ENCODE measurements at places on chromosomes 4 and X.

DNA sequence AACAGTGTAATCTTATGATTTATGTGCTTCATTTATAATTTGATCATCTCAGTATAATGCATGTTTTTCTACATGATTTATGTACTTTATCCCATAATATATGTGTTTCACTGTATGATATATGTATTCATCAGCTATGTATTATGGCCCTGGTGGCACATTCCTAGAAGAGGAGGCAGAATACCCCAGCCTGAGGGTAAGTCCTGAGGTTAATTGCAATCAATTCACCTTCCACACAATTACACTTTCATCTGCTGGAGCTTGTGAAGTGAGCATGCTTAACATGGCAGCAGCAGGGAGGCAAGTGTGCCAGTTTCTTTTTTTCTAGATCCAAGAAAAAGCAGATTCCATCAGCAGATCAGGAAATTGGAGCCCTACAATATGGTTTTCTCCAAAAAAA lies 81.2 kb downstream of the CXXC4 start:
- DNase-seq = no peak

- no peak for DNase-seq
These were observed 23.0 kb downstream of the SNX25 start for GRCh38 chr4:185232370-185232769.

- DNase-seq = no peak
These were observed 8.1 kb upstream of the TEX13A start for GRCh38 chrX:105228602-105229001.

DNA sequence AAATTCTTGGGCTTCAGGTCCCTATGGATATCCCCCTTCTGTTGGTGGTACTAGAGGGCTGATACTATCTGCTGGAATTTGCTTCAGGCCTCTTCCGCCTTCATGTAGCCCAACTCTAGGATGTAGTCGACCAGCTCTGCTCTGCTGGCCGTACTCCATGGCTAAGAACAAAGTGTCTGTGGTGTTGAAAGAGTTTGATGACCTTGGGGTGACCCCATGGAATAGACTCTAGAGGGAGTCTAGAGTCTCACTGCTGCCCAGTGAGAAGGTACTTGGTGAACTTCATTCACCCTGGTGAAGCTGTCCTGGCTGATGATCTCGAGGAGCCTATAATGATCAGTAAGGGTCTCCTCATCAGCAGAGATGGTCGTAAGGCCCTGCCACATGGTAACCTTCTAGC lies 11.7 kb downstream of the SOWAHB start:
- no peak for DNase-seq

GRCh38 chr4:33989820-33990443 lies 2254.4 kb downstream of the ARAP2 start:
- DNase-seq = no peak

- no peak for DNase-seq
These were observed 84.6 kb downstream of the GPR143 start for GRCh38 chrX:9681011-9681410.

DNA sequence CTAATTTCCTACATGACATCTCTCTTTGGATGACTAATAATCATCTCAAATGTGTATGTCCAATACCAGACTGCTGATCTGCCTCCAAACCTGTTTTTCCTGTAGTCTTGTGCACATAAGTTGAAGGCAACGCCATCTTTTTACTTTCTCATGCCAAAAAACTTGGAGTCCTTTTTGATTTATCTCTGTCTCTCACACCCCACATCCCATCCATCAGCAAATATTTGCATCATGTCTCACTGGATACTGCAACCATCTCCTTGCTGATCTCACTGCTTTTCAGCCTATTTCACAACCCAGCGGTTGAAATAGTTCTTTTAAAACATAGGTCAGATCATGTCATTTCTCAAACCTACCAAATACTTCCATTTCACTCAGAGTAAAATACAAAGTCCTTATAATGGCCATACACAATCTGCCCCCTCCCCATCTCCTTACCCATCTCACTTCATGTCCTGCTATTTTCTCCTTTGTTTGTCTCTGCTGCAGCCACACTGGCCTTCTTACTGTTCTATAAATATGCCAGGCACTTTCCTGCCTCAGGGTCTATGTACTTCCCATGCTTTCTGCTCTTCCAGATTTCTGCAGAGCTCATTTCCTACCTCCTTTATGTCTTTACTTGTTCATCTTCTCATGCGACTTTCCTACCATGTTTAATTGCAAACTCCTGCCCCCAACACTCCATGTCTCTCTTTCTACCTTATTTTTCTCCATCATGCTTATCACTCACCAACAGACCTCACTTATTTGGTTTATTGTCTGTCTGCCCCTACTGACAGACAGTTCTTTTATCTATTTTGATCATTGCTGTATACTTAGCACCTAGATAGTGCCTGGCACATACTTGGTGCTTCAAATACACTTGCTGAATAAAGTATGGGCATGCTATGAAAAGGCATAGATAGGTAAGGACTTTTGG lies 98.8 kb downstream of the ANXA3 start:
- no peak for DNase-seq

DNA sequence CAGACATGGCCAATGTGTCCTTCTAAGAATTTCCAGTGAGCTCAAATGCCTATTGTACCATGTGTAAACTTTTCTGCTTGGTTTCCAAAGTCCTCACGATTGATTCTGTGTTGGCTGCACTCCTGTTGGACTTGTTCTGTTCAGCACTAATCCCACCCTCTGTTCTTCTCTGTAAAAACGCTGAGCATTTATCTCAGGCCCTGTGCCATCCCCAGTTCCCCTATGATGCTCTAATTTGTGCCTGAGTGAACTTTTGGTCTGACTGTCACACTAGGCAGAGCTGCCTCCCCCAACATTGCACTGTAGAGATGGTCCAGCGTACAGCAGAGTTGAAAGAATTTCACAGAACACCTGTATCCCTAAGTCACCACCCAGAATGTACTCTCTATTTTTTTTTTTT lies 76.1 kb upstream of the STS start:
- DNase-seq = no peak

- DNase-seq = no peak
These were observed 12.9 kb downstream of the TMEM184C start for GRCh38 chr4:147629783-147630730.

GRCh38 chrX:150224676-150225075 lies 138.4 kb upstream of the MAMLD1 start:
- DNase-seq = no peak

GRCh38 chrX:6052111-6052745 lies 176.4 kb downstream of the NLGN4X start:
- DNase-seq = no peak

DNA sequence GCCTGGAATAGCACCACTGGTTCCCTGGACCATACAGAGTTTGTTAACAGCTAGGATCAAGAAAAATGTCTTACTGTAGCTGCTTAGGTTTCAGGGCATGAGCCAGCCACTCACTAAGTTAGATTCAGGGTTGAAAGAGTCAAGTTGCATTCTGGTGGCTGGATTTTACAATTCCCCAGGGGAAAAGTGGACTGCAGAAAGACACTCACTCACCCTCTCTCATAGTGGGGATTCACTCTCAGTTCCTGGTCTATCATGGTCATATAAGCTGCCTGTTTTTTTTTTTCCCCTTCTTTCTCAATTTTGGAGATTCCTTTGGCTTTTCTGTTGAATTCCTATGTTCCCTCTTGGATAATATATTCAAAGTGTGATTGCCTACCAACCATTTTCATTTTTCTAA lies 744.2 kb upstream of the GRIA3 start:
- no peak for DNase-seq
